Foreskin keratinocyte (primary cell): ENCODE measurements at places on chromosomes 2 and 18.

- DNase-seq: peak; percentile 40
These were observed 22.1 kb downstream of the SRD5A2 start for GRCh38 chr2:31558401-31559295.

DNA sequence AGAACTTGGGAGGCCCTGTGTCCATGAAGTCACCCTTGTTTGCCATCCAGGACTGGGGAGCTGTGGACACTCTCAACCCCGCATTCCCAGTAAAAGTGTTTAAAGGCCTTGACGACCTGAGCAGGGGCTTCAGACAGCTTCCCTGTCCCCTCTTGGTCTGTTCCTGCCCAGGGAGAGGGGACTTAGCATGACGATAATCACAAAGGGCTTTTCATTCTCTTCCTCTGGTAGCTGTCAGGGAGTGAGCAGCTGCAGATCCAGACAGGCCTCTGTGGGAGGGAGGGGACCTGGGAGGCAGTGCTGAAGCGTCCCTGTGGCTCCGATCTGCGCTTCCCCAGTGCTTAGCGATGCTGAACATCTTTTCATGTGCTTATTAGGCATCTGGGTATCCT is 77.8 kb upstream of the HS6ST1 start:
- DNase-seq: peak; percentile 68

DNA sequence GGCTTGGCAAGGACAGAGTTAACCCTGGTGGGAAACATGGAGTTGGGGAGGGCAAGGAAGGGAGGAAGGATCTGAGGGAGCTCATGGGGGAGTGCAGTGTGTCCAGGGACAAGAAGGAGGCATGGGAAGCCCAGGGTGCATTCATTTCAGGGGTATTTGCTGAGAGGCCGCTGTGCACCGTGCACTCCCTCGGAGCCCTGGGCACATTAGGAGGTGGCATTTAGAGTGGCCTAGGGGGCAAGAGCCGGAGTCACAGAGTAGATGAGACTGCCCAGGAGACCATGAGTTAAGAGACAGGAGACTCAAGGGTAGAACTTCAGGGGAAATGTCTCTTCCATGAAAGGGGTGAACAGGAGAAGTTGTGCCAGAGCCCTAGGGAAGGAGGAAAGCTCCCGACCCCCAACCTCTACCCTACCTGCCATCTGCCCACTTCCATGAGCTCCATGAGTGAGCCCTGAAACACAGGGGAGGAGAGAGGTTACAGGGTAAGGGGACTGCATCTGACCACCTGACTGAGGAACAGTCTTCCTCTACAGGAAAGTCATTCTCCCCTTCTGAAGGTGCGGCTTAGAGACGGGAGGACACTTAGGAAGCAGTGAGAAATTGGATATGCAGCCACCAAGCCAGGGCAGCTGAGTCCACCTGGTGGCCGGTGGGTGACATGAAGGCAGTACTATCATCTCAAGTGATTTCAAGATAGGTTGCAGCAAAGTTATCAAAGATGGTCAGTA is 58.5 kb upstream of the COPS8 start:
- DNase-seq: peak; percentile 38

DNA sequence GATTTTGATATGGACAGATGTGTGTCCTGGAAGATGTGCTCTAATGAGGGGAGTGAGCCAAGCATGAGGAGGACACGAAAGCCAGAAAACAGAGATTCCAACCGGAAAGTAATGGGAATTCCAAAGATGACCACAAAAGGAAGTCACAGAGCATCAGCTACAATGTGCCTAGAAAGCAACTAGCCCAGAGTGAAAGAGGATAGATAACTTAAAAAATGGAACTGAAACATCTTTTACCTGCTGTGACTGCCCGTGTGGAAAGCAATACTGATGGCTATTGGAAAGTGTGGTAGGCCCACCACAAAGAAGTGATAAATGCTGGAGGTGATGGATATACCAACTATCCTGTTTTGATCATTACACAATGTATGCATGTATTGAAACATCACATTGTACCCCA is 21.6 kb downstream of the DNMT3A start:
- no peak for DNase-seq

DNA sequence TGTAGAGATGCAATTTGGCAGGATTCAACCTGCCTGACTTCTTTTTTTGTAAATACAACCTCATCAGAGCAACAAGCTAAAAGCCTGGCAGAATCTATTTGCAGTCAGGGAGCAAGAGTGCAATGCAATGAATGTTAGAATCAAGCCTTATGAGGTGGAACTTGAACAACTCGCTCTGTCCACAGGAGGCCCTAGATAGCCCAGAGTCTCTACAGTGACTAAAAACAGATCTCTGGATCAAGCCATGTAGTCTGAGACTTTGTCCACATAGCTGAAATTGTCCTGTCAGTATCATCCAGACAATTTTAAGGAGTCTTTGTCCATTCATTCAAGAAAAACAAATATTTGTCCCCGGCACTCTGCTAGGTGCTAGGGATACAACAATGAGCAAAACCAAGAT is 32.0 kb upstream of the CDK5R2 start:
- DNase-seq: no peak
